Left colon (tissue), 2 donors: ENCODE measurements at places on chromosomes 5 and 9. TPM values are rescaled to one million over a fixed set of nuclear protein-coding genes. Genes with fewer than 3 reads are reported as not detected.

DNA sequence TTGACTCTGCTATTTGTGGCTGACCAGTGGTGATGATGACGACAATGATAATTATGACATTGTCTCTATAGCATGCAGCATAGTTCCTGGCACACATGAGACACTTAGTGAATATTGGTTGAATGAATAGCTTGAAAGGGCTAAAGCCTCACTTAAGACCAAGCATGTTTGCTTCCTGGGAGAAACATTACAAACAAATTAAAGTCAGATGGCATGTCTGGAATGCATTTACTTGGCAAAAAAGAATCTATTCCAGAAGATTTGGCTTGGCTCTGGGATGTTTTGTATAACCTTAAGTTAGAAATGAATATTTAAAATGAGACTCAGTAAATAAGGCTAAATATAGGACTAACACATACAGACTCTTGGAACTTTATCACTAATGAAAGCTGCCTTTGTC is 21.6 kb downstream of the GAS1 start:
- DNase-seq: no peak

DNA sequence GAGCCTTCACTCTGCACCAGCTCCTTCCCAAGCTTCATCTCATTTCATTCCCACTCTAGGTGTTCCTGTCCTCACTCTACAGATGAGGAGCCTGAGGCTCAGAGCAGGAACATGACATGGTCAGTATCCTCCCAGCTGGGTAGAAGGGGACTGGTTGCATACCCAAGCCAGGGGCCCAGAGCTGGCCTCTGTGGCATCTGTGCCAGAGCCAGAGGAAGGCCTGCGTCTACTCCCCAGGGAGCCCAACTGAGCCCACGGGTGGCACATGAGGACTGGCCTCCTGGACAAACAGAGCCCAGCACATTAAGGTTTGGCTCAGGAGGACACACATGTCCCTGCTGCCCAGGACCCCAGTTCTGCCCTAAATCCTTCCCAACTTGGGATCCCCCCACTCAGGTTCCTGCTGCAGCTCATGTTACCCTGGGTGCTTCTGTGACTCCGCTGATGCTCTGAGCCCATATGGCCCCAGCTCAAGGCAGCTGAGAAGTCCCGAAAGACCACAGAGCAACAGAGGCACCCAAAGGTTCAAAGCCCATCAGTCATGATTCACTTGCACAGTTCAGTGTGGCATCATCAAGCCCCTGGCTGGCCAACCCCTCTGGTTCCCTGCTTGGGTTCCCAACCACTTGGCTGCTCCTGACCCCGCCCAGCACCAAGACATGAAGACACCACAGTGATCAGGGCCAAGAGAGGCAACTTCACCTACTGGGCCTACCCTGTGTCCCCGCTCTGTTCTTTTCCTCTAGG is 8.5 kb upstream of the NEURL1B start:
- no peak for DNase-seq

GRCh38 chr5:60563696-60564324 is 136.2 kb downstream of the DEPDC1B start:
- no peak for DNase-seq

DNA sequence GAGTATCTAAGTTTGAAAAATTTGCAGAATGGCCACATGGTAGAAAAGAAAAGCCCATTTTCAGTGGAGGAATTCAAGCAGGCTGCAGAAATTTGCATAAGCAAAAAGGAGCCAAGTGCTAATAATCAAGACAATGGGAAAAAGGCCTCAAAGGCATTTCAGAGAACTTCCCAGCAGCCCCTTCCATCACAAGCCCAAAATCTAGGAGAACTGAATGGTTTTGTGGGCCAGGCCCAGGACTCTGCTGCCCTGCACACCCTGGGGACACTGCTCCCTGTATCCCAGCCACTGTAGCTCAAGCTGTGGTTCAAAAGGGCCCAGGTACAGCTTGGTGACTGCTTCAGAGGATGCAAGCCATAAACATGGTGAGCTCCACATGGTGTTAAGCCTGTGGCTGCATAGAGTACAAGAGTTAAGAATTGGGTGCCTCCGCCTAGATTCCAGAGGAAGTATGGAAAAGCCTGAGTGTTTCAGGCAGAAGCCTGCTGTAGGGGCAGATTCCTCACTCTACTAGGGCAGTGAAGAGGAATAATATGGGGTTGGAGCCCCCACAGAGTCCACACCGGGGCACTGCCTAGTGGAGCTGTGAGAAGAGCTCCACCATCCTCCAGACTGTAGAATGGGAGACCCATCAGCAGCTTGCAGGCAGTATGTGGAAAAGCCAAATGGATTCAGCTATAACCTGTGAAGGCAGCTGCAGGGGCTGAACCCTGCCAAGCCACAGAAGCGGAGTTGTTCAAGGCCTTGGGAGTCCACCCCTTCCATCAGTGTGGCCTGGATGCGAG is 720.7 kb upstream of the CTNND2 start:
- no peak for DNase-seq

GRCh38 chr5:143206196-143207053 is 197.1 kb downstream of the NR3C1 start:
- DNase-seq: no peak

DNA sequence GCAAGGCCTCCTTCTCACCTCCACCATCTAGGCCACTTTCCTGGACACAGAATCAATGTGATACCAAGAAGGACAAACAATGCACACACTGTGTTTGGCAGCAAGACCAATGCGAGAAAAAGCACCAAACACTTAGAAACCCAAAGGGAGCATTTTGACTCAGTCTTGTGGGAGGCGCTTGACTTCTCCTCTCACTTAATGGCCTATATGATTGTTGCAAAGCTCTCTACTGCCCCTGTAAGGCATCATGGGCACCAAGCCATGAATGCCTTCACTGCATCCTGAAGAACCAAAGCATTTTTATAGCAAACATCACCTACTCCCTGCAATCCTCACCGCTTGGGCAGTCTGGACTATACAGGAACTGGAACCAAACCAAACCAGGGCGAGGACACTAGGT is 57.5 kb downstream of the CDH6 start:
- no peak for DNase-seq

Gene SPINK5
- 32.6 TPM for total RNA-seq

Gene GPR107
- 44.6 TPM for total RNA-seq

Gene SLC1A1
- total RNA-seq: 42.3 TPM

Gene SARDH
- total RNA-seq: 0.92 TPM
